NCI-H146 (cell line): ENCODE measurements at places on chromosomes 2 and 18.

GRCh38 chr2:60331115-60331809 is 222.2 kb downstream of the BCL11A start:
- DNase-seq = no peak

- no peak for DNase-seq
Observed at GRCh38 chr2:7915302-7916091, 766.4 kb upstream of the ID2 start.

- DNase-seq = no peak
Observed at GRCh38 chr2:218711550-218711929, 905 bp downstream of the TTLL4 start.

DNA sequence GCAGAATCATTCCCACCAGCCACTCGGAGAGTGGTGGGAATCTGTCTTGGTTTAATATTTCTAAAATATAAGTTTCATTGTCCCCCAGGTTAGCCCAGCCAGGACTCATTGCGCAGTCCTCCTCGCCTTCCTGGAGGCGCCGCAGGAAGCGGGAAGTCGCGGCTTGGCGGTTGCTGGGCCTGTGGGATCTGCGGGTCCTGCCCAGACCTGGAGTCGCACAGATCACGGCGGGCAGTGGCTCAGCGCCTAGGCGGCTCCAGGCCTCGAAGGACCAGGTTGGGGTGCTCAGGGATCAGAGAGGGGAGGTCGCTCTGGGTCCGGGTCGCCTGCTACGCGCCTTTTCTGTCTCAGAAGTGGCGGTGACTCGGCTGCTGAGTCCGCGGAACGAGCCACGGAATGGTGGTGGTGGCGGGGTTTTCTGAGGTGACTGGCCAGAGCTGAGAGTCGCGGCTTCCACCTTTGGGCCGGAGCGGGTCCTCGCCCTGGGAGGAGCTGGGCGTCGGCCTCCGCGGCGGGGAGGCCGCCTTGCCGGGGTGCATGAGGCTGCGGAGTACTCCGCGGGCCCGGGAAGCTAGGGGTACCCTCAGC is 2.6 kb downstream of the HOXD3 start:
- no peak for DNase-seq

DNA sequence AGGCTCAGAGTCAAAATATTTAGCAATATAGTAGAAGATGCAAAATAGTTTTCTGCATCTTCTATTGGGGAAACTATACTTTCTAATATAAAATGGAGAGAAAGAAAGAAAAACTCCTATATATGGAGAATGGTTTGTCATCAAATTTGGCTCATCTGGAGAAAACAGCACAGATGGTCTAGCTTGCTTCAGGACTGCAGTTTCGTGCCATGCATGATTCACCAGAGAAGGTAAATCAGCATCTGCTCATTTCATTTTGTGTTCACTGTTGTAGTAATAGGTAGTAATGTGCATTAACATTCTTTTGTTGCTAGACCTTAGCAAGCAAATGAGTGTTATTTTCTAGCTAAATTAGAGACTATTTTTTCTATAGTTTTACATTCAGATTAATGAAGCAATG is 179.0 kb downstream of the ASXL3 start:
- DNase-seq = no peak

GRCh38 chr18:34729740-34730355 is 19.8 kb downstream of the DTNA start:
- no peak for DNase-seq

- no peak for DNase-seq
Observed at GRCh38 chr2:54967269-54967668, 83.0 kb downstream of the RTN4 start.

GRCh38 chr18:74412116-74412880 is 44.8 kb downstream of the DIPK1C start:
- peak; percentile 78 for DNase-seq

- no peak for DNase-seq
Observed at GRCh38 chr2:119730671-119731177, 29.0 kb upstream of the PTPN4 start.

GRCh38 chr2:96661324-96661723 is 18.8 kb downstream of the FER1L5 start:
- no peak for DNase-seq

- DNase-seq = no peak
Observed at GRCh38 chr2:126966601-126967000, 67.9 kb downstream of the TEX51 start.

- DNase-seq = no peak
Observed at GRCh38 chr2:174846218-174846617, 81.9 kb upstream of the CHRNA1 start.

DNA sequence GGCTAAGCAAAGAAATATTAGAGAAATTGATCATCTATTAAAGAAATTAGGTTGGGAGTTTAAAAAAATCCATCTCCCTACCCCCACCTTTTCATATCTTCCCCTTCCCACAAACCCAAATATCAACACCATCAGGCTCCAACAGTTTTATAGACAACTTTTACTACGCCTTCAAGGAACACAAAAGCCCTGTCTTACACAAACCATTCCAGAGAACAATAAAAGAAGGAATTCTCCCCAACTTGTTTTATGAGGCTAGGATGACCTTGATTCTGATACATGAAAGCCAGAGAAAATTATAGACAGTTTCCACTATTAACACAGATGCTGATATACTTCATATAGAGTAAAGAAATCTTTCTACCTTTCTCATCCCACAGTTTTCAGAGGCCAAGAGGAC is 211.6 kb downstream of the OSR1 start:
- no peak for DNase-seq

- no peak for DNase-seq
Observed at GRCh38 chr2:239402666-239403065, 1.8 kb upstream of the HDAC4 start.

DNA sequence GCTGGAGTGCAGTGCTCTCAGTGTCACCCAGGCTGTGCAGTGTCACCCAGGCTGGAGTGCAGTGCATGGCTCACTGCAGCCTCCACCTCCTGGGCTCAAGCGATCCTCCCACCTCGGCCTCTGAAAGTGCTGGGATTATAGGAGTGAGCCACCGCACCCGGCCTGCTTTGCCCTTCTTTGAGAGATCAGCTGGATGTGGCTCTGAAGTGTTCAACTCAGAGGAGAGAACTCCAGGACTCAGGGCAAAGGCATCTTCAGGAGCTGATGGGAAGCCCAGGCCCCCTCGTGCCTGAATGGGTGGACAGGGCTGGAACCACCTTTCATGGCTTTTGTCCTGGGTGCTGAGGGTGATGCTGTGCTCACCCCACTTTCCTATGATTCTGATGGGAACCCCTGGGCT is 52.0 kb upstream of the HAAO start:
- no peak for DNase-seq

DNA sequence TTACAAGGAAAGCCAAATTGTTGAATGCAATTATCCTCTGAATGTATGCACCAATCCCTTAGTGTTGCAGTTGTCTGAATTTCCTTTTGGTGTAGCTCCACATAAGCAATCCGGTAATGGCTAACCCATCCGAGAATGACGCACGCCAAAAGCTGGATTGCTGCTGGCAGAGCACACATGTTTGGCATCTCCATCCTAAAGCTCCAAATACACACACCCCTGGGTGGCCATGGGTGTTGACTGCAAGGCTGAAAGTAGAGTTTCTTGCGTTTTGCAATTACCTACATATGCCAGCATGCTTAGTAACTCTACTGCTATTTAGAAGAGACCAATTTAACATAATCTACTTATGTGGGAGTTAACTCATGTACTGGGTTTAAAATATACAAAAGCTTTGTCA is 53.1 kb downstream of the KCTD1 start:
- no peak for DNase-seq

DNA sequence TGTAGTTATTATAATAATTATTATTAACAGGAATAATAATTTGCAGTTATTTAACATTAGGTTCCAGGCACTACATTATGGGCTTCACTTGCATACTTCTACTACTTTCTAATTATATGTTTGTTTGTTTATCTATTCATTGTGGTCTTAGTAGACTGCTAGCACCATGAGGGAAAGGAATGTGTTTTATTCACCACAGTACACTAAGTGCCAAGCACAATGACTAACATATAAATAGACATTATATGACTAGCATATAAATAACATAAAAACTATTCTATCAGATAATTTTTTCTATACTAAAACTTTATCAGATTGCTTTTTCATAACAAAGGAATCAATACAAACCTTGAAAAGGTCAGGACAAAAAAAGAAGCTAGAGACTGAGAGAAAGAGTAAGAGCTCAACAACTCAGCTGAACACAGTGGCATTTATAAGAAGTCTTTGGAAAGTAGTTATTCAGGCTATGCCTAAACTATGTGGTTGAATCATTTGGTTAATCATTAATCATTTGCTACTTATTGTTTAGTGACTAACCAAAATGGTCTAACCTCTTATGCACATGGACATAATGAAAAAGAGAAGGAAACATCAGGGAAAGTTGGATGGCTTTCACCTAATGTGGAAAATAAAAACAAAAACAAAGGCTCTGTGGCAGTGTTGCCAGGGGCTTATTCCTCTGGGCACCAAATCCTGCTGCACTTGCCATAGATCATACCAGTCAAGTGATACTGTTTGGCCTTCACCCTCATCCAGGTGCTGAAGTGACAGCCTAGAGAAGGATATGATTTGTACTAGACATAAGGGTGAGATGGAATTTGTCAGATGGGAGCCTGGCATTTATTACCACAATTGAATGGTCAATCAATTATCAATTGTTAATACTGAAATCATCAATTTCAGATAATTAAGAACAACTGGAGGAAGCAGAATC is 174.9 kb downstream of the ETAA1 start:
- DNase-seq = no peak

- DNase-seq = no peak
Observed at GRCh38 chr2:113061241-113061640, 2.2 kb downstream of the IL36RN start.

DNA sequence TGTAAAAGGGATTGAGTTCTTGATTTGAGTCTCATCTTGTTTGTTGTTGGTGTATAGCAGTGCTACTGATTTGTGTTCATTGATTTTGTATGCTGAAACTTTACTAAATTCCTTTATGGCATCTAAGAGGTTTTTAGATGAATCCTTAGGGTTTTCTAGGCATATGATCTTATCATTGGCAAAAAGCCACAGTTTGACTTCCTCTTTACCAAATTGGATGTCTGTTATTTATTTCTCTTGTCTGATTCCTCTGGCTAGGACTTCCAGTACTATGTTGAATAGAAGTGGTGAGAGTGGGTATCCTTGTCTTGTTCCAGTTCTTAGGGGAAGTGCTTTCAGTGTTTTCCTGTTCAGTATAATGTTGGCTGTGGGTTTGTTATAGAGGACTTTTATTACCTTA is 4.8 kb downstream of the ANKAR start:
- DNase-seq = no peak

DNA sequence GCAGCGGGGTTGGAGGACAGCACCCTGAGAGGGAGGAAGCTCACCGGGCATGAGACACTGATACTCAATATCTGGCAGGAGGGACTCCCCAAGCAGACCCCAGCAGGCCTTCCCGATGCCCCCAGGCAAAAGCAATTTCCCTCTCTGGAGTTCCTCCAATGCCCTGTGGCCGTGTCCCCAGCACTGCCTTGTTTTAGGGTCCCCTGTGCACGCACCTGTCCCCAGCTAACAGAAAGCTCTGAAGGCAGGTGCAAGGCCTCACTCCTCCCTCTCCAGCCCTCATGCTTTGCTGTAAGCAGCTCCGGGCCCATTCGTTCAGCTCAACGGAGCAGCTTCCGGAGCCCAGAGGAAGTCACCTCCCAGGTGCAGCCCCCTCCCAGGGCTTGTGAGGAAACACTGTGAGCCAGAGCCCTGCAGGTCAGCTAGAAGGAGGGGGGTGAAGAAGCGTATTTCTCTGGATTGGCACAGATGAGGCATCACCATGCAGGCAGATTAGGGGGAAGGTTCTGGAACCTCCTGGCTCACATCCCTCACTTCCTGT is 50.3 kb upstream of the ID2 start:
- DNase-seq = peak; percentile 63

- no peak for DNase-seq
Observed at GRCh38 chr18:10128921-10129501, 215.2 kb downstream of the VAPA start.

- DNase-seq = no peak
Observed at GRCh38 chr2:135072125-135072997, 20.3 kb downstream of the RAB3GAP1 start.

DNA sequence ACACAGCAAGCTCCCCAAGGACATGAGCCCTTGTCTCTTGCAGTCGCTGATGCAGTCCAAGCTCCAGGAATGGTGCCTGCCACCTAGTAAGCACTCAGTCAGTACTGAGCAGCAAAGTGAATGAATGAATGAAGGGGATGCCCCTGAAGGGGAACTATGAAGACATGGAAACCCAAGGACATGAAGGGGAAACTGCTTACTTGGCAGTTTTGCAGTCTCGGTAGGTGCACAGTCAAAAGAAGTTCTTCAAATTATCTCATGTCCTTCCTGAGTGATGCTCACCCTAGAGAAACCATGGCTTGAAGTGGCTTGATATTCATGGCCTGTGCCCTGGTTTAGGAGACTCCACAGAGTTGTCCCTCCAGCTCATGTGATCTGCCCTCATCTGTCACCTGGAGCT is 102.1 kb upstream of the DLX2 start:
- DNase-seq = no peak

GRCh38 chr2:172919732-172920131 is 155.9 kb upstream of the MAP3K20 start:
- no peak for DNase-seq

DNA sequence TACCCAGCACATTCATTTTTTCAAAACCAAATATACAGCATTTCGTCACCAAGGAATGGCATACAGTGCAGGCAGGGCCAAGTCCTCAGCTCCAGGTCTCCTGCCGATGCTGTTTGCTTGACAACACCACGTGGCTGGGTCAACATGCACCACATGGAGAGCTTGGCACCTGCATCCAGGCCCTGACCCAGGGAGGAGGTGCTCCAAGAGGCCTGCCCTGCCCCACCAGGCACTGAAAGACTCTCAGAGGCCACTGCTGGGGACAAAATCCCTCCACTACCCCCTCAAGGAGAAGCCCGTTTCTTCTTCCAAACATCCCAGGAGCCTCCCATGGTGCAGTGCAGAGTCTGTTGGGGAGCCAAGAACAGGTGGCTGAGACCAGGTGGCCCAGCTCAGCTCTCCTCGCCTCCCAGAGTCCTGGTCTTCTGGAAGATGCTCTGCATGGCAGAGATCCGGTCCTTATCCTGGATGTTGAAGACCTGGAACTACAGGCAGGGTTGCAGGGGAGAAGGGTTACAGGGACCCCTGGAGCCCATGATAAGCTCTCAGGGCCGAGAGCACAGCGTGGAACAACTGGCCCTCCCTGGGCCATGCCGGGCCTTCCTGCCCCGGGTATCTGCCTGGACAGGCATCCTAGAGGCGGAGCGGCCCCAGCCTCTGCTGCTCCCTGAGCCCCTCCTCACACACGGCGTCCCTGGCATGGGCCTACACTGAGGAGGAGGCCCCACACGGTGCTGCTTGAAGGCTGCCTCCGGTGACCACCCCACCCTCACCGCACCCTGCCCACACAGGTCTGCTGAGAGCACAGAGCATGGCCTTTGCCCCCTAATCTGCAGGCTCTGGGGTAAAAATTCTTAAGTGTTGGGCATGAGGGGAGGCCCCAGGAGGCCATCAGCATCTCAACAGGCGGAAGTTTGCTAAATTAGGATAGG is 9.0 kb downstream of the MAB21L4 start:
- peak; percentile 25 for DNase-seq
